ENCODE measurements at places on chromosomes 11 and 22.

GRCh38 chr11:22304337-22304961 is 33.7 kb upstream of the SLC17A6 start:
- DNase-seq = no peak

GRCh38 chr22:31611061-31611760 is 50.8 kb downstream of the PISD start:
- no peak for DNase-seq

GRCh38 chr11:122690384-122690783 is 34.9 kb downstream of the UBASH3B start:
- no peak for DNase-seq

GRCh38 chr11:96309016-96309642 is 33.9 kb downstream of the MAML2 start:
- no peak for DNase-seq

- DNase-seq = no peak
Observed at GRCh38 chr11:25938952-25939351, 393.0 kb upstream of the ANO3 start.

DNA sequence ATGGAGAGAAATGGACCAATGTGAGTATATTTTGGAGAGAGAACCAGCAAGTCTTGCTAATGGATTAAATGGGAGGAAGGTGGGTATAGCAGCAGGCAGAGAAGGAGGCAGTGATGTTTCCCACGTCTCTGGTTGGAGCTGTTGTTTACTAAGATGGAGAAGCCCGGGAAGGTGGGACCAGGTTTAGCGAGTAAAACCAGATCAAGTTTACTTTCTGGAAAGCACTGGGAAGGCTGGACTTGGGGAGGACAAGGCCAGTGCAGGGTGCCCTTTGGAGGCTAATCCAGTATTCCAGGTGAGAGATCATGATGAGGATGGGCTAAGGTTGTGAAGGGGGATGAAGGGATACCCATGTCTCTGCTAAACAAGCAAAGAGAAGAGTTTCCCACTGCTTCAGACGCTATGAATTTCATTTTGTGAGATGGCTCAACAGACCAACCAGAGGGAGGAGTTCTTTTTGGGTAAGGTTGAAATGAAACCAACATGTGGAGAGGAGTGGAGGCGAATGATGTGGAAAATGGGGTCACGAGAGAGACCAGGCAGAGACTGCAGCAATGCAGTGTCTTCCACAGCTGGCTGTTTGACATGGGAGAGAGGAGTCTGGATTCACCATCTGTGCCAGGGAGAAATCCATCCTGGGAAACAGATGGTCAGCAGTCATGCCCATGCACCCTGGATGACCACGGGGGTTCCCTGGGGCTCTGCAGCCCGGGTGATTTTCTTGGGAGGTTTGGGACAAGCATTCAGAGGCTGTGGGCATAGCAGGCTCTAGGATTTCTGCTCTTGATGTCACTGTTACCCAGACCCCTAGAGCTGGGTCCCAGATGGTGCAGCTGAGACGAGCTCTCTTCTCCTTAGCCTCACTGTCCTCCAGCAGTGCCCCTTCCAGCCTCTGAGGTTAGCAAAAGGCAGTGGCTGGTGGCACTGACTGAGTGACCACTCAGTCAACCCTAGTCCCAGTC is 24.9 kb downstream of the COMMD9 start:
- DNase-seq = no peak

GRCh38 chr11:47378836-47379170 is 456 bp upstream of the SPI1 start:
- no peak for DNase-seq

- DNase-seq = no peak
Observed at GRCh38 chr11:113286509-113287497, 27.6 kb upstream of the TTC12 start.

- DNase-seq = no peak
Observed at GRCh38 chr11:119974467-119974866, 163.4 kb downstream of the TRIM29 start.

All from HuH-7.5 (cell line).